AML-193 (cell line): ENCODE measurements at places on chromosomes 3 and 15.

- no peak for DNase-seq
These were observed 28.6 kb downstream of the DAPK2 start for GRCh38 chr15:64017591-64018163.

GRCh38 chr3:56855856-56856512 is 54.2 kb upstream of the ARHGEF3 start:
- peak; percentile 71 for DNase-seq

GRCh38 chr3:190371152-190371551 is 16.8 kb upstream of the CLDN16 start:
- DNase-seq: no peak

DNA sequence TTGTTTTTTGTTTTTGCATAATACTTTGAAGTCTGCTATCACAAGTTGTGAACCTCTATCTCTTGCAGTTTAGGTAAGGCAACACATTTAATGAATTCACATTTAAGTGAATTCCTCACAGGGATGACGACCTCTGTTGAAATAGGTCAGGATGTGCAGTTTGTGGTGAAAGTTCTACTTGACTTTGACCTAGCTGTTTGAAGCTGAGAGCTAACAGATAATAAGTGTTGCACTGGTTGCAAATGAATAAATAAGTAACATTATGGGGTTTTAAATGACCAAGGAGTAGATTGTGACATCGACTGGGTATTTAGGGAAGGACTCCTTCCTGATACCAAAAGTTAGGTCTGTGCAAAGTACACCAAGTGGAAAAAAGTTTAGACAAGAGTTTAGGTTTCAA is 23.9 kb downstream of the NIT2 start:
- no peak for DNase-seq

GRCh38 chr3:178022599-178022998 is 513.6 kb upstream of the KCNMB2 start:
- DNase-seq: no peak

- DNase-seq: no peak
These were observed 956.4 kb downstream of the NTRK3 start for GRCh38 chr15:87300146-87300545.

GRCh38 chr3:52441091-52441771 is 3.7 kb downstream of the SEMA3G start:
- no peak for DNase-seq

DNA sequence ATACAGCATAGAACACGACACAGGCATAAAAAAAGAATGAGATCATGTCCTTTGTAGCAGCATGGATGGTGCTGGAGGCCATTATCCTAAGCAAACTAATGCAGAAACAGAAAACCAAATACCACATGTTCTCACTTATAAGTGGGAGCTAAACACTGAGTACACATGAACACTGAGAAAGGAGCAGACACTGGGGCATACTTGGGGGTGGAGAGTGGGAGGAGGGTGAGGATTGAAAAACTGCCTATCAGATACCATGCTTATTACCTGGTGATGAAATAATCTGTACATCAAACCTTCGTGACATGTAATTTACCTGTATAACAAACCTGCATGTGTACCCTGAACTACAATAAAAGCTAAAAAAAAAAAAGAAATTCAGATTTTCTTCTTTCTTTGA is 100.4 kb downstream of the PPM1L start:
- no peak for DNase-seq

DNA sequence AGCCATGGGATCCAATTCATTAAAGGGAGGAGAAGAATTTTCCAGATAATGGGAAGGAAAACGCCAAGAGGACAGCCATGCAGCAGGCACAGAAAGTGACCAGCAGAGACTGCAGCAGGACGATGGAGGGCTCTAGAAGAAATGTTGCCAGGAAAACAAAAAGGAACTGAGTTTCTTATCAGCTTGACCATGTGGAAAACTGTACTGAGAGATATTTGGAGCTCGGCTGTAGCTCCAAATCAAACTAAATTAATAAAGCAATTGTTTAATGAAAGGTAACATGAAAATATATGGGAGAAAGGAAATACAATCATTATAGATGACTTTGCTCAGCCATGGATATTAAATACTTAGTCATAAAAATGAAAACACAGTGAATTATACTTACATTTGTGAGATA is 63.7 kb downstream of the SSR3 start:
- no peak for DNase-seq

GRCh38 chr3:55947406-55947805 is 460.3 kb upstream of the WNT5A start:
- DNase-seq: no peak

GRCh38 chr3:34248352-34248751 is 449.9 kb downstream of the PDCD6IP start:
- no peak for DNase-seq

GRCh38 chr15:23760024-23760423 is 72.9 kb upstream of the NDN start:
- no peak for DNase-seq

DNA sequence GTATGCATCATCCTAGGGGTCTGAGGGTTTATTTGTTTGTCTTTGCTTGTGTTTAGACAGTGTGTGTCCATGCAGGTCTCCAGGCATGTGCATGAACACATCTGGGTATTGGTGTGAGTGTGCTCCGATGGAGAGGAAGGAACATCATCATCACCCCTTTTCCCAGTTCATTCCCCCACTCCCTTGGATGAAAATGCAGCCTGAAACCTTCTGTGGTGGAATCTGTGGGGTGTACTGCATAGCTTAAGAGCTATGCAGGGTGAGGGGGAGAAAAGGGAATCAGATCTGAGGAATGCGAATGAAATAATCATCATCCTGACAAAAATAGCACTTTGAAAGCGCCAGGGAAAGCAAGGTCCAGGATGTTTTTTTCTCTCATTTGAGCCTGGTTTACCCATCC is 520.1 kb downstream of the NTRK3 start:
- DNase-seq: no peak

DNA sequence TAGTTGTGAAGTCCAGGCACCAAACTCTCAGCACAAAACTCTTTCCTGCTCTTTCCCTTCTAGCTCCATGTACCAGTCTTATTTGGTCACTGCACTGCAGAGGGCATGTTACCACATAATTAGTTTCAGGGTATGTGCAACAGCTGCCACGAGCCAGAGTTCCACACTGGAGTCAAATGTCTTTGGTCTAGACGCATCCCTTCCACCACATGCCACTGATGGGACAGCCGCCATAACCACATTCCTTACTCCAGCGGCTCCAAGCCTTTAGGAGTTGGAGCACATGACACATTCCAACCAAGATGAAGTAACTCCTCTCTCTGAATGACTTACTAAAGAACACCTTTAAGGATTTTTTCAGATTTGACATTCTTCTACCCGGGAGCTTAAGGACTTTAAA is 153.4 kb downstream of the ERC2 start:
- no peak for DNase-seq

- no peak for DNase-seq
These were observed 140.5 kb upstream of the ADAMTS9 start for GRCh38 chr3:64828276-64828675.

GRCh38 chr15:57548835-57549234 is 42.9 kb upstream of the MYZAP start:
- DNase-seq: no peak

GRCh38 chr3:7112523-7113056 is 251.7 kb downstream of the GRM7 start:
- DNase-seq: no peak

- DNase-seq: peak; percentile 85
These were observed 141.5 kb downstream of the GADL1 start for GRCh38 chr3:30752970-30753369.

DNA sequence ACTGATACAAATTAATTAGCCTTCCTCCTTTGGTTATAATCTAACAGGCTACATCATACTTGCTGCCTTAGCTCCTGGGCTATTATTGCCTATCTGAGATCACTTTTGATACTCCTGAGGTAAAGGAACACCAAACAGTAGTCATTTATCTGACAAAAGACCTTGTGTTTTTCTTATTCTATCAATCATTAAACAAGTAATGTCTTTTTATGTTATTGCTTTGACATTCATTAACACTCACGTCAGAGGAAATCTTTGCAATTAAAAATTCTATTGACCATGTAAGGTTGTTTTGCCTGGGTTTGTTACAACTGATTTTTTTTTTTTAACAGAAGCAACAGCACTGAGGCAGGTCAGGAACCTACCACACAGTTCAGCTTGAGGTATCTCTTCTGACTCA is 366.3 kb downstream of the MECOM start:
- no peak for DNase-seq

- DNase-seq: peak; percentile 7
These were observed 498.5 kb upstream of the GBE1 start for GRCh38 chr3:82259994-82260393.

DNA sequence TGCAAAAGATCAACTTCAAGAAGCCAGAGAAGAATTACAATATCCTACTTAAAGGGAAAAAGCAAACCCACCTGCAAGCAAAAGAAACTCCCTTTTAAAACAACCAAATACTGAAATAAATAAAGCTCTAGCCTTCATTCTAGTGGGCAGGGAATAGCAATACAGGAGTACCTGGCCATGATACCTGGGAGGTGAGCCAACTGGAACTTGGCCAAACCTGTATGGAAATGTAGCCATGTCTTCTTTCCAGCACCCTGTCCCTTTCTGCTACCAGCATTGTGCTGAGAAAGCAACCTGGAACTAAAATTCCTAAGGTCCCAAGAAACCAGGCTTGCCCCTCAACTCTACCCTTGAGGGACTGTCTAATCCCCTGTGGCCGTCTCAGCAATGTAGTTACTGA is 530.0 kb downstream of the EPHB1 start:
- DNase-seq: no peak

- DNase-seq: no peak
These were observed 106.2 kb upstream of the PLAAT1 start for GRCh38 chr3:193134856-193135255.

- DNase-seq: no peak
These were observed 12.4 kb downstream of the GNB5 start for GRCh38 chr15:52178765-52179164.
